Naive thymus-derived CD4-positive, alpha-beta T cell (primary cell): ENCODE measurements at places on chromosomes 3 and 15.

GRCh38 chr3:13708871-13709595, 160.1 kb downstream of the FBLN2 start:
- no peak for DNase-seq

- DNase-seq, result no peak
Observed at GRCh38 chr3:130971208-130971607, 55.4 kb downstream of the ASTE1 start.

- DNase-seq, result no peak
Observed at GRCh38 chr3:106331636-106332035, 462.8 kb upstream of the CBLB start.

DNA sequence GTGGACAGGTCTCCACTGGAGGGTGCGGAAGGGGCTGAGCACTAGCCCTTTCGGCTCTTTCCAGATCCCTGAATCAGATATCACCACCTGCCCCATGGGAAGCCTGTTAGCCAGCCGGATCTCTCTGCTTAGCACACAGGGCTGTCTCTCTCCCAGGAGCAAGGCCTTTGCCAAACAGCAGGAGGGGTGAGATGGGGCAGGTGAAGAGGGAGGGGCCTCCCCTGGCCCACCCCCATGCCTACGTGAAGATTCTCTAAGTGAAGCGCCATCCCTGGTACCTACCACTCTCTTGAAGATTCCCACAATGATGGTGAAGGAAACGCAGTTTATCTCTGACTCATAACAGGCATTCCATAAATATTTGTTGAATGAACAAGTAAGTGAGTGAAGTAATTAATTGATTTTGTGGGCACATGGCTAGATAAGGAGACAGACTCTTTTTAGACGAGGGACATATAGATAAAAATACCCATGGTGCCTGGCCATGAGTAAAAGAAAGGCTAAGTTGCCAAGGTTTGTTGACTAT, 19.6 kb upstream of the HCN4 start:
- no peak for DNase-seq

- no peak for DNase-seq
Observed at GRCh38 chr3:169228522-169228921, 435.0 kb downstream of the MECOM start.

GRCh38 chr3:136390574-136390973, 140.4 kb downstream of the PCCB start:
- DNase-seq, result no peak

- no peak for DNase-seq
Observed at GRCh38 chr3:163261056-163261455, 1764.4 kb downstream of the OTOL1 start.

DNA sequence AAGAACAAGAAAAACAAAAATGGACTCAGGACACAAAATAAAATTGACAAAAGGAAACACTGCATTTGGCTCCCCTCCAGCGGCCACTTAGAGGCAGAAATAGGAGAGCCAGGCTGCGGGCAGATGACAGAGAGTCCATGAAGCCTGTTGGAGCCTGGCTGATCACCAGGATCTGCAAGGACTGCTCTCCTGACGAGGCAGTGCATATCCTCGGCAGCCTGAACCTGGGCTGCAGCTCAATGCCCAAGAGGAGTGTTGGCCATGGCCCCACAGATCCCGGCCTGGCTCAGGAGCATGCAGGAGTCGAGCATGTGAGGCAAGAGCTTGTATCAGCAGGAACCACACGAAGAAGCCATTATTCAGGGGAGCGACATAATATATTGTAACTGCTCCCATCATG, 199.8 kb downstream of the STT3B start:
- DNase-seq, result no peak

DNA sequence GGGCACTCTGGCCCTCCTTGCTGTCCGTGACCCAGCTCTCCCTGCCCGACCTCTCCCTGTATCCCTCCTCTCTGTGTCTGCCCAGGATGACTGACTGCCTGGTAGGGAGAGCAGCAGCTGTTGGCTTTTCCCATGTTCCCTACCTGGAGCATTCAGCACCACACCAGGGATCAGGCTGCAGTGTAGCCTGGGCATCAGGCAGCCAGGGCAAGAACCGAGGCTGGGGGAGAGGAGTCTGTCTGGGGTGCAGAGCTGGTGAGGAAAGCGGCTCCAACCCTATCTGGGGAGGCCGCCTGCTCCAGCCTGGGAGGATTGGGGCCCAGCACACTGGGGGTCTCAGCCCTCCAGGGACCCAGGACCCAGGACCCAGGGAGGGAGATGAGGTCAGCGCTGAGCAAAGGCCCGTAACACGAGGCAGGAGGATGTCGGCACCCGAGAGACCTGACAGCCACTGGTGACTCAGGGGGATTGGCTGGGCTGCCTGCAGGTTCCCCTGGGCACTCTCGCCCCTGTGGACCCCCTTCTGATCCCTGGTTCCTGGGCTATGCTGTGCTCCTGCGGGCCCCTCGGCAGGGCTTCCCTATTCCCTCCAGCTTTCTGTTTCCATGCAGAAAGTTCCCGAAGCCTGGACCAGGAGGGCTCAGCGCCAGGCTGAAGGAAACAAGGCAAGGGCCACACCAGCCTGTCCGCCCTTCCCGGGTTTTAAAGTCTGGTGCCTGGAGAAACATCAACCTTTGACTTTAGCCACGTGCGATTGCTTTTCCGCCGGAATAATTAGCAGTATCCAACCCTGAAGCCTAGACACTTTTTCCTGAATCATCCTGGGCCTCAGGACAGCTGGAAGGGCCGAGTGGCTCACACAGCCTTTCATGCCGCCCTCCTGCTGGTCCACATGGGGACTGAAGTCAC, 128.2 kb upstream of the MEF2A start:
- no peak for DNase-seq

DNA sequence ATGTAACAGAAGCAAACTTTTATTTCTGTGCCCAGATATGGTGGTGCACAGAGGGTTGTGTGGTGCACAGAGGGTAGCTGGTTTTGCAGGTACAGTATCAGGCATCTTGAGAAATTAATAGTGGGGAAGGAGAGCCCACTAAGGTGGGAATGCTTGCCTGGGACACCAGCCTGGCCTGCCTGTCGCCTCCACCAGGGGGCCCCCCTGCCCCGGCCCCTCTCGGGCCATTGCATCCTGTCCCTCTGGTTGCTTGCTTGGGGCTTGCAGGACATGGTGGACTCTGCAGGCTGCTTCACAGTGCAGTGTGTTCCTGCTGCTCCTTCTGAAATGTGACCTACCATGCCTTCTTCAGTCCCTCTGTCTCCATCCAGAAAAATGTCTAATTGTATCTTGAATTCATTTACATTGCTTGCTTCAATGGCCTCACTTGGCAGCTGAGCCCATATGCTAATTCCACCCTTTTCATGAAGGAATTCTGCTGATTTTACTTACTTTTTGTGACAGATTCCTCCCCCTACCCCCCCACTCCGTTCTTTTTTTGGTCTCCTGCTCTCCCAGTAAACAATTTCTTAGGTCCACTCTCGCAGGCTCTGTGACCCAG, 73.6 kb downstream of the EEFSEC start:
- no peak for DNase-seq

GRCh38 chr3:115239717-115240116, 92.6 kb upstream of the ZBTB20 start:
- no peak for DNase-seq

- no peak for DNase-seq
Observed at GRCh38 chr3:120506076-120506827, 55.5 kb upstream of the FSTL1 start.

DNA sequence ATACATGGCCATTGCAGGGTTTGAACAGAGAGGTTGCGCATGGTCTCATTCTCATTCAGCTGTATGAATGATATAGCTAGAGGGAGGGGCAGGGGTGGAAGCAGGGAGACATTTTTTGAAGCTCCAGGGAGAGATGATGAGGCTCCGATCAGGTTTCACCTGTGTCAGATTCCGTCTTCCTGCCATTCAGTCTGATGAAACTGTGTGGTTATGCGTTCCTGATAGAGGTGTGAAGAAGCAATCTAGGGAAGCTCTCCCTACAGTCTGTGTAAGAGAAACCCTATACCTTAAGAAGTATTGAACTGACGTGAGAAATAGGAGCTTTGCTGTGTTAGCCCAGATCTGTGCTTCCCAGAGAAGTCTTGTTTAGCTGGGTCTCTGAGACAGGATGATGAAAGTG, 171.9 kb upstream of the NDN start:
- no peak for DNase-seq

DNA sequence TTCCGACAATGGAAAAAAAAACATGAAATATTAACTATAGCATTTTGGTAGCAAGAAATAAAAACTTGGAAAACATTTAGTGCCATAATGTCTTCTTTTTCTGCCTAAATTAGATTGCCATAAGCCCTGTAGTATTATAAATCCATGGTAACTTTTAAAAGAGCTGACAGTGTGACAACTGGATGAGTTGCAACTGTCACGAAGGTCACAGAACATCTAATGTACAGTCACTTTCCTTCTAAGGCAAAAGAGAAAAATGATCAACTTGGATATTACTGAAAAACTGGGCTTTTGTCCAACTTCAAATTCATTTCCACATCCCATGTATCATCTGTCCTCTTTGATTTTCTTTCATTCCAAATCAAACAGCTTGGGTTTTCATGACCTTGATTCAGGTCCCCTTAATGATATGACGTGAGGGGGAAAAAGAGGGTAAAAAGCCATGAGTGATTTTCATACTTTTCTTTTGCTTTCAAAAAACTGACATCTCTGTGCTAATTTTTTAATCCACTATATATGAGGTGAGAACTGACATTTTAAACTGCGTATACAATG, 602 bp downstream of the CPB1 start:
- DNase-seq, result no peak

- no peak for DNase-seq
Observed at GRCh38 chr3:156433910-156434309, 121.0 kb downstream of the SSR3 start.

GRCh38 chr15:65355173-65355987, 22.4 kb downstream of the IGDCC3 start:
- no peak for DNase-seq

DNA sequence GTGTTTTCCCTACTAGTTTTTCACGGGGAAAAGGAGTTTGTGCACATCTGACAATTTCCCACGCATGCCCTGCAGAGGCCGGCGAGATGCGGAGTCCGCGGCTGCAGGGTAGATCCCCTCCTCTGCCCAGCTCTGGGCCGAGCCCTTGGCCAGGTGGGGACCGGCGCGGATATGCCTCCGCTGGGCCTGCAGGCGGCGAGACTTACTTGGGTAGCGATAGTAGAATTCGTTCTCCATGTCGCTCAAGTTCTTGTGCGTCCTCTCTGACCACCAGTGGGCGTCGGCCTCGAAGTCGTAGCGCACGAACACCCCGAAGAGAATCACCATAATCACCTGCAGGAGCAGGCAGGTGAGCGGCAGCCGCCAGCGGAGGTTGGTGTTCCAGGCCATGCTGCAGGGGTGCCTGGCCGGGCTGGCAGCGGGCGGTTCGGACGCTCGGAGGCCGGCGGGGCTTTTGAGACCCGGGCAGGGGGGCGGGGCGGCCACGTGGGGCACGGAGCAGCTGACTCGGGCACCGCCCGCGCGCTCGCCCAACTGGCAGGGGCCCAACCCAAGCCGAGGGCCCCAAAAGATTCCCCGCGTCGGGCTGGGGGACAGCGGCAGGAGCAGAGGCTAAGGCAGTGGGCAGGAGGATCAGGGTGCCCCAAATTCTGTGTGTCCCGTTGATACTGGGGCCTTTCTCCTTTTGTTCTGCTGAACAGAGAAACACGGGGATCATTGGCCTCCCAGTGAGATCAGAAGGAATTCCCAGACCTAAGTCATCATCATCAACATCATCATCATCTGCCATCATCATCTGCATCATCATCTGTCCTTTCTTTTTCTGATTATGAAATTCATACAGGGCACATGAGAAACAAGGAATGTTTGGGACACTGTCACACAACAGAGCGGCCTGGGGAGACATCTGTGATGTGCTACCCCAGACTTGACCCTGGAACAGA, at the start of gene RHCG:
Gene RHCG, minus strand, starts transcription at position 429 of the 944 bp plus-strand sequence. Its CDS starts 39 bp downstream, at position 390.
- DNase-seq, result no peak

DNA sequence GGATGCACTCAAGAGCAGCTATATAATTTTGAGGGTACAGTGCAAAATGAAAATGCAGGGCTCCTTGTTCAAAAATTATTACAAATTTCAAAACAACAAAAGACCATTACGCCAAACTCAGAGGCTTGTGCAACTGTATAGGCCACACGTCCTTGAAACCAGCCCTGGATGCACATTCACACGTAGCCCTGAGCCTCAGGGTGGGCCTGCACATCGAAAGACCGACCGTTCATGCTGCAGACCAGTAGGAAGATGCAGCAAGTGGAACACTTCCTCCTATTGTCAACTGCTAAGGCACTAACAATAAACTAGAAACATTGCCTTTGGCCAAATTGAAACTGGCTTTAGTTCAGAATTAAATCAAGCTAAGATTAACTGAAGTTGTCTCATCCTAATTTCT, 174.7 kb downstream of the SHOX2 start:
- DNase-seq, result no peak

- DNase-seq, result peak; percentile 57
Observed at GRCh38 chr3:111668888-111669488, 73.8 kb upstream of the ZBED2 start.
